NT2/D1 (cell line): ENCODE measurements at places on chromosomes 2 and 18.

DNA sequence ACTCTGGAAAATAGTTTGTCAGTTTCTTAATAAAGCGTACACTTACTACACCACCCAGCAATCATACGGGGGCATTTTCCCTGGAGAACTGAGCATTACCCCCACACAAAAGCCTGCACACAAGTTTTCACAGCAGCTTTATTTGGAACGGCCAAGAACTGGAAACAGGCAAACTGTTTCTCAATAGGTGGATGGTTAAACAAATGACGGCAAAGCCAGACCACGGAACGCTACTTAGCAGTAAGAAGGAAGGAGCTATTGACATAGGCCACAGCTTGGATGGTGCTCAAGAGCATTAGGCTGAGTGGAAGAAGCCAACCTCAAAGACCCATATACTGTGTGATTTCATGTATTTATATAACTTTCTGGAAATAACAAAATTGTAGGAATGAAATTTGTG, 9.0 kb downstream of the MALL start:
- no peak for DNase-seq

DNA sequence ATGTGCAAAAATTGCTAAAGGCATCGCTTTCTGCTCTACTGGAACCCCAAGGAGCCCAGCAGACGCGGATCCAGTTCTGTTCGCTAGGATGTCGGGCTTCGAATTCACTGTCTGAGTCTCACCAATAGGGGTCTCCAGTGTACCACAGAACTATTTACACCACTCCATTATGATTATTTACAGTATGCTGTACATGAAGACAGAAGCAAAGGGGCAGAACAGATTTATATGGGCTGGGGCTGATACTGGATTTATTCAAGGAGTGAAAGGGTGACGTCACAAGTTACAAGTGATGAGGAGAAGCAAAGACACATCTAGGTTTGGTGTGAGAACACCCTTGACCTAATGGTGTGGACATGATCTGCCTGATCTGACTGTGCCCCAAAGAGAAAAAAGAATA, 185.3 kb upstream of the ATP5MC3 start:
- DNase-seq, result peak; percentile 42

DNA sequence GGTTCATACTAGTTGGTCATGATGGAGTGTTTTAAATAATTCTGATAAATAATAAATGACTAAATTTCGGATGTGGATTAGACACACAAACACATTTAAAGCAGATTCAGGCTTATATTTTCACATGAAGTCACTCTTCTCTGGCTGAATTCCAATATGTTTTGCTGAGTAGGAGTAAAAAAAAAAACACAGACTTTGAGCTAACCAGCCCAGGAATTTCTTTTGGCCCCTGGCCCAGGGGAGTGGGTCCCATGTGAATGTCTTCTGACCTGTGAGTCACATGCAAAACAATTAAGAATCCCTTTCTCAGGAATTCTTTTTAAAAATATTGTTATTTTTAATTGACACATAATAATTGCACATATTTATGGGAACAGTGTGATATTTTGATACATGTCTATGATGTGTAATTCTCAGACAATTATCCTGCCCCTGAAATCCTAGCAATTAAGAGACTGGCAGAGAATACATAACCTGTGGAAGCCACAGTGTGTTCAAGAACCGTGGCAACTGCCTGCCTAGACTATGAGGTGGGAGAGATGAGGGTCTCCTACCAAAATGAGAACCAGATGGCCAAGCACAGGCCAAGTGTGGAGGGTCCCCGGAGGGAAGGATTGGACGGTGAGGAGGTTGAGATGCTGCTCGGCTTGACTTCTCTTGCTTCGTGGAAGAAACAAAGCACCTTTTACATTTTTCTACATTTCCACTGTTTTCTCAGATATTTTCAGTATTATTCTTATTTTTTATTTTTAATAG, 236.4 kb downstream of the PIEZO2 start:
- no peak for DNase-seq

DNA sequence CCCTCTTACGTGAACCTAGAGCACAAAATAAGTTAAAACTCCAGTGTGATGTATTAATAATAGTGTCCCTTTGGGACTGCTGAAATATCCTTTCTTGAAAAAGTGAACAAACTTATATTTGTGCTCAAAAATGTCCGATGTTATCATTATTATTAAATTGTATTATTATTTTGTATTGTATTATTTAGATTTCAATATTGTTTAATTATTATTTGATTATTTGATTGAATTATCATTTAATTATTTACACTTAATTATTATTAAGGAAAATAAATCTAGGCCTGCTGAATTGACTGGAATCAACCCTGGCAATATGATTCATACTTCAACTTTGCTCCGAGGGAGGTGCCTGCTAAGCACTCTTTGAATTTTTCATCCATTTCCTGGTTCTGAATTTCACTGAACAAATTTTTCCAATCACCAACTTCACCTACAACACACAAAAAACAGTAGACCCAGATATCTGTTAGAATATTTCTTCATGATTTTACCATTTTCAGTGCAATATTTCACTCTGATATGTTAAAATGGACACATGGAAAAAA, 10.9 kb upstream of the EIF2AK2 start:
- DNase-seq, result no peak

DNA sequence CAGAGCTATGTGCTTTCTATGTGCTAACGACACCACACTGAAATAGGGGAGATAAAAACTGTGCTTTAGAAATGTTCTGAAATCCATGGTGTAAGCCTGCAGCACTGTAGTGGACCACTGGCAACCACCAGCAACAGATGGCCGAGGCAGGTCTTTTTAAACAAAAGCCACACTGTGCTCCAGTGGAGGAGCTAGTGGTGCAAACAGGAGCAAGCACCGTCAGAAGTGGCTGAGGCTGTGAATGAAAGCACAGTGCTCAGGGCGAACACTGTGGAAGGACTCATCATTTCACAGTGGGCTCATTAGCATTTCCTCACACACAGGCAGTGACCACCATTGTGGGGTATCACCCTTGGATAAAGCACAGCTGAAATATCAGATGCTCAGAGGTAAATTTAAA, 22.9 kb upstream of the MTX2 start:
- DNase-seq, result no peak

- no peak for DNase-seq
Measured at GRCh38 chr2:2646433-2647051, 315.5 kb upstream of the MYT1L start.

DNA sequence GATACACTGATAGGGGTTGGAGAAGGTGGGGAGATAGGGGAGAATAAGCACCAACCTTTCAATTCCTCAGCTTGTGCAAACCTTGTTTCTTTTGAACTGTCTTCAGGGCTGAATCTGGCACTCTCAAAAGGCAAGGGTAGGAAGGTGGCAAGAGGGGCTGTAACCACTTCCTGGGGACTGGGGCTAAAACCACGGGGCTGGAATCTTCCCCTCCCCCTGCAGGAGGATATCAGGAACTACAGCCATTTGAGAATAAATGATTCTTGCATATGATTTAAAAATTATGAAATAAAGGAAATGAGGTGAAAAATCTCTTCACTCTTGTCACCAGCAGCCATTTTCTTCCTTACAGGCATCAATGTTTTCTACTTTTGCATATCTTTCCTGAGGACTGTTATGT, 50.8 kb downstream of the ATOH8 start:
- DNase-seq, result no peak

DNA sequence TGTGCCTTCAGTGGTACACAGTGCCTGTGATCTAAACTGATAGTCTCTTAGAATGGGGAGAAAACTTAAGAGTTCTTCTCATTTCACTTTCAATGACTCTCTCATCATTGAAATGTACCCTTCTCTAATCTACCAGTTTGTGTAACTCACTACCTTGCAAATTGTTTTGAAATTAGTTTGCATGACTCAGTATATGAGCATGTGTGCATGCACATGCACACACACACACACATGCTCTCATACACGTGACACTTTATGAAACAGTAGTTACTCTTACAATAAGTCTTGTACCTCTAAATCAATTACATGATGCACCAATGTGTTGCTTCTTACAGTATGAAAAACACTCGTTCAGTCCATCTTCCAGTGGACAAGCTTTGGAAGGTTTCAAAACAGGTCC, 10.6 kb downstream of the LYPD6B start:
- DNase-seq, result no peak

GRCh38 chr2:238131761-238132462, 6.6 kb upstream of the KLHL30 start:
- DNase-seq, result no peak

DNA sequence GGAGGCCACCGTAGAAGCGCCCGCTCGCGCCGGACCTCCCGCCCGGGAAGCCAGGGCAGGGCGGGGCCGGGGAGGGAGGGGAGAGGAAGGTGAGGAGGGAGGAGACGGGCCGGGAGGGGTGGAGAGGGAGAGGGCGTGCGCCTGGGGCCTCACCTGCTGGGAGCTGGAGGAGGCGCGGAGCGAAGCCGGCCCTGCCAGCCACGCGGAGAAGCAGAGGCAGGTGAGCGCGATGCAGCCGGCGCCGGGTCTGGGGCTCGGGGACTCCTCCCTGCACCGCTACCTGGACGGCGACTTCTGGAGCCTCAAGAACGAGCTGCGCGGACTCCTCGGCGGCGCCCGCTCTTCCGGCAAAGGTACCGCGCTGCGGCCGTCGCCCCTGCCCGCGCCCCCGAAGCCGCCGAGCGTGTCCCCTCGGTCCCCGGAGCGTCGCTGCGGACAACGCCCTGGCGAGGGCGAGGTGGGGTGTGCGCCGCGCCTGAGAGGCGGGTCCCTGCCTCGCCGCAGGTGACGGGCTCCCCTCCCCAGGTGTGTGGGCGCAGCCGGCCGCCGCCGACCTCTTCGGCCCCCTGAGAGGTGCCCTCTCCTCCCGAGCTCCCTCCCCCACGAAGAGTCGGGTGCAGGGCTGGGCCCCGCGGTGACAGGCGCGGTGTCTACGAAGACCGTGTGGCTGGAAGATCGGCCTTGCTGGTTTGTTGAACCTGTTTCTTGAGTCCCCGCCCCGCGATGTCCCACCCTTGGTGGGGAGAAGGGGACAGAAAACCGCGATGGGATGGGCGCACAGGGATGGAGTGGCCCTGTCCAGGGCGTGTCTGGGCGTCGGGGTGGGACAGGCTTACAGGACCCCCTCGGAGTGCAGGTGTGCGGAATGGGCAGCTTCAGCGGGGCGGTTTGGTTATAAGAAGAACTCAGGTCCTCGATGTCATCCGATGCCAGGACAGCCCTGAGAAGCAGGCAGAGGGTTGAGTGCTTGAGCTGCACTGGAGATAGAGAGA, at the start of gene ACOXL:
Gene ACOXL (plus strand): TSS at position 152 of the 992 bp plus-strand sequence. CDS start 35,817 bp downstream, outside the sequence.
- DNase-seq, result no peak

DNA sequence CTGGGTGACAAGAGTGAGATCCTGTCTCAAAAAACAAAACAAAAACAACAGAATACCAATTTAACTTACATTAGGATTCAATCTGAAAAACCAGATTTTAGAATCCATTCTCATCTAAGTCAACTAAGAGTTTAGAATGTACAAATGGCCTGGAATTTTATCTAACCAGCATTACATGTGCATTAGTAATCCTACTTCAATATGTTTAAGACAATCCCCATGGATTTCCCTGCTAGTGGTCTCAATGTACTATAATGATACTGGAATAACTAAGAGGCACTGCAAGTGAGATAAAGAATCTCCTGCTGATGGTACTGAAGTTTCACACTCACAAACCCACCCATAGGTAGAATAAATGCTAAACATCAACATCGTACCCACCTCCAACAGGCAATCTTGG, 53.9 kb upstream of the DNER start:
- DNase-seq, result no peak

- no peak for DNase-seq
Measured at GRCh38 chr2:27885661-27886060, 4.5 kb downstream of the RBKS start.

- no peak for DNase-seq
Measured at GRCh38 chr2:67075530-67076238, 321.4 kb upstream of the ETAA1 start.

DNA sequence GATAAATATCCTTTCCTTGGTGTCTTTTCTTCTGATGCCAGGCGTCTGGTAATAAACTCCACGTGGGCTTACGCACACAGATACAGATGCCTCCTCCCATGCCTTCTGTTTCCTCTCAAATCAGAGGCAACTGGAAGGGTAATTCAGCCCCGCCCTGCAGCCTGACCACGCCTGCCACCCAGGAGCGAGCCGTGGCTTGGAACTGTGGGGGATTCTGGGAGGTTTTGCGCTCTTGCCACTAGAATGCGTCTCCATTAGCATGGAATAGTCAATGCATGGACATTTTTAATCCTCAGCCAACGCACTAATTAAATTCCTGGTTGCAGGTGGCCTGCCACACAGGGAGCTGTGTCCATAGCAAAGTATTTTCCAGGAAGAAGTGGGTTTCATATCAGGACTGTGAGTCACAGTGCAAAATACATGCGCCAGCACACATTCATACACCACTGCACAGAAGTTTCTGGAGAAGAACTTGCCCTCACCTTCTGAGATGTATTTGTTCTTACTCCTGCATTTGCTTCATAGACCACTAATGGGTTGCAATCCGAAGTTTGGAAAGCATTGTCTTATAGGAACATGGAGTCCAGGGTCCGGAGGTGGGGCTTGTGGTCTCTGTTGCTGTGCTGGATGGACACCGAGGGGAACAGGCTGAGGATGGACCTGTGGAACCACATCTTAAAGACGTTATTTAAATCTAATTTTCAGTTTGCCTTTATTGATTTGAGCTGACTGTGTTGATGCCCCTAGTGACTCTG, 151.4 kb downstream of the LDLRAD4 start:
- DNase-seq, result no peak

GRCh38 chr2:105291981-105292380, 37.6 kb downstream of the TGFBRAP1 start:
- no peak for DNase-seq

DNA sequence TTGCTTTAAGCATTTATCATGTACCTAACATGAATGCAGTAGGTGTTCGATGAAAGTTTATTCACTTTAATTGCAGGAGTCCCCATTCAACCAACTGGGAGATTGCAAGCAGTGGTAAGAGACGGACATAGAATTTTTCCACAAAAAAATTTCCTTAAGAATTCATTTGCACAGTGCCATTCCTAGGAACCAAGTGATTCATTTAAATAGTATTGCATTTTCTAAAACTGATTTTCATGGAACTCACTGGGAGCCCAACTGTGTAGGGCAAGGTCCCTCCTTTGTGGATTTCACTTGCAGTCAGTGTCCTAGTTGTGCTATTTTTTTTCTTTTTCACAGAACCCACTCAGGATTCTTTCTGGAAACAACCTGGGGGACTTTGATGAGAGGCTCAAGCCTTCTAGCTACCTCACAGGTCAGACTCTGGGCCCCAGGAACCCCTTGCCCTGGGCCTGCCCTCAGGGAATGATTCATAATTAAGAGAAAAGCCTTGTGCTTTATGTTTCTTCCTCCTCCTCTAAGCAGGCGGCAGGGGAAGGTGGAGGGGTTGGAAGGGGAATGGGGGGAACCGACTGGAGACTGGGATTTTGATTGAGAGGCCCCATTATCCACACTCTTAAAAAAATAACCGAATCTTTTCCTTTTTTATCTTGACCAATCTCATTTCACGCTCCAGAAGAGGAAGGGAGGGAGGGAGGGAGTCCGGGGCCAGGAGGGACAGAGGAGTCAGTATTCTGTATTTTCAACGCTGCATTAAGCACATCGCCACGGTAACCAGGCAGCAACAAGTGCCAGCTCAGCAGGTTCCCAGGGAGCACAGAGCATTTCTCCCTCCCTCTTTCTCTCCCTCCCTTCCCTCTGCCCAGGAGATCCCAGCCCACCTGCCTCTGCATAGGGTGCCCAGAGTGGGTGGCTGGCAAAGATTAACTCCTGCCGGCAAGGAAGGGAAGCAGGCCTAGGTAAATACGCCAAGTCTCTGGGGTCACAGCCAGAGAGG, 51.8 kb downstream of the PSD4 start:
- peak; percentile 64 for DNase-seq

- no peak for DNase-seq
Measured at GRCh38 chr18:68925268-68925667, 127.4 kb downstream of the CCDC102B start.
